NB4 (cell line): ENCODE measurements at places on chromosomes 3 and 15.
A peak's percentile ranks its signal among the peaks of the same experiment; 100 is the strongest.

DNA sequence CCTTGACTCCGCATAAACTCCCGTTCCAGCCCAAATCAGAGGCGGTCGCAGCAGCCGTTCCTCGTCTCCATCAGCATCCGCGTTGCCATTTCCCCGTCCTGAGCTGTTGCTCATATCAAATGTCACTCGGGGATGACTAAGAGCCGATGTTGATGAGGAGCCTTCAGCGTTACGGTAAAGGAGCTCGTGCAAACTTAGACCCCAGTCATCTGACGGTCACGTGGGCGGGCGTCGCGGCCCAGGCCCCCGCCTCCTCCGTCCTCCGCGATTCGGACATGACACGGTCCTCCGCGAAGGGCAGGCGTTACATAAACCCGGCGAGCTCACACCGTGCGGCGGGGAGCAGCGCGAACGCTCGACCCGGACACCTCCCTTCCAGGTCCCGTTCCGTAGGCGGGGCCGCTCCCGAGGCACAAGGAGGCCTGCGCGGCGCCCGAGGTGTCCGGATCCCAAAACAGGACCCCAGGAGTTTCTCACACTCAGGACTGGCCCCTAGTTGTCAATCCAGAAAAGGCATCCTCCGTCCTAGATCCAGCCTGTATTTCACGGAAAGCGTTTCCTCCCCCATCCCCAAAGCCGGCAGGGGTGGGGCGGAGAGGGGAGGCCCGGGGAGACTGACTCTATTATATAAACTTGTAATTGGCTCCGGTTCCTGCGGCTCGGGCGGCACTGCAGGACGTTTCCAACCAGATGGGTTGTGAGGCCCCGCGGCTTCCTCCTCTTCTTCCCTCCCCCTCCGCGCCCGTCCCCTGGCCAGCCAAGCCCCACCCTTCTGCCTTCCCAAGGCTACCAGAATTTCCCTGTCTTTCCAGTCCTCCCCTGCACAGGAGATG is 100.0 kb upstream of the IGF1R start:
- DNase-seq: peak; percentile 63

DNA sequence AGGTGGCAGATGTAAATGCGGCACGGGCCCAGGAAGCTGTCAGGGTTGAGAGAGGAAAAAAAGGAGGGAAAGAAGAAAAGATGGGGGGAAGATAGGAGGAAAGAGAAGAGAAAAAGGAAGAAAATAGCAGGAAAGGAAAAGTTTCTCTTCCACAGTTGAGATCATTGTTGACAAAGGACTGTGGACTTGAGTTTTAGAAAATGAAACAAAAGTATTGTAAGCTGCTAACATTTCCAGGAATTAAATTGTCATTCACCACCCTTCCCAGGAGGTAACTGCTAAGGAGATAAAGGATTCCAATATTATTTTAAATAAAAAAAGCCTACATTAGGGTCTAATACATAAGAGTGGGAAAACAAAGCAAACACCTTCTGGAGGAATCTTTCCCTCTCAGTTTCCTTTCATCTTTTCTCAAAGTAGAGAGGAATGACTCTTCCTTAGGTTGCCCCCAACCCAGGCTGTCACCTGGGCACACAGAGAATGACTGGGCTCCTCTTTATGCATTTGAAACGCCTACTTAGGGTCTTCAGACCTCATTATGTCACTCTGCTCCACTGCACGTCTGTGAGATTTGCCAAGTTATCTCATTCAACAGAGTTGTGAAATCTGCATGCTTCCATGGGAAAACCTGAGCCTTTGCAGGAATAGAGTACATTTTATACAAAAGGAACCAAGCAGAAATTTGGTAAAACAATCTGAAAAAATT is 194.0 kb downstream of the TNIK start:
- DNase-seq: no peak

DNA sequence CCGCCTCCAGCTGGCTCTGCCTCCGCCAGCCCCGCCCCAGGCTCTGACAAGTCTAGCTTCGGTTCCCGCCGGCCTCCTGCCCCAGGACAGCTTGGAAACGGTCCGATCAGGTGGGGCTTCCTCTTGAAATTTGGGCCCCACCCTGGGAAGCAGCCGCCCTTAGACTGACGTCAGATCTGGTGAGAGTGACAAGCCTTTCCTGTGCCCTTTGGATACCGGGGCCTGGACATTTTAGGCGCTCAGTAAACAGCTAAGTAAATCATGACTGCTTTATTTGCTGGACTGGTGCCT is 378 bp upstream of the HYAL3 start:
- no peak for DNase-seq

DNA sequence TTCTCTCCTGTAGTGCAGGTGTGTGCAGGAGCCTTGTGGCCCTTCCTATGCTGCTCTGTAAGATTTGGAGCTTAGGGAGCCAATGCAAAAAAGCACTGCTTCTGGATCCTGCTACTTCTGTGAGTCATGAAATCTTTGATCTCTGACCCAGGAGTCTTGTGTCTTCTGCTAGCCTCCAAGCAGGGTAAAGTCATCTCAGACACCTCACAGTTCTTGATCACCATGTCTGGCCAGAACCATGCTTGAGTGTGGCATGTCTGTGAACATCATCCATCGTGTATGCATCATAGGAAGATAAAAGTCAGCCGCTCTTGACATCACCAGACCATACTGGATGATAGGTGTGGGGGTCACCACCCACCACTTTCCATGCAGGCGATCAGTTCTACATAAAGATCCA is 247.8 kb downstream of the RPLP1 start:
- no peak for DNase-seq
